ENCODE measurements at places on chromosomes 11 and 22.

DNA sequence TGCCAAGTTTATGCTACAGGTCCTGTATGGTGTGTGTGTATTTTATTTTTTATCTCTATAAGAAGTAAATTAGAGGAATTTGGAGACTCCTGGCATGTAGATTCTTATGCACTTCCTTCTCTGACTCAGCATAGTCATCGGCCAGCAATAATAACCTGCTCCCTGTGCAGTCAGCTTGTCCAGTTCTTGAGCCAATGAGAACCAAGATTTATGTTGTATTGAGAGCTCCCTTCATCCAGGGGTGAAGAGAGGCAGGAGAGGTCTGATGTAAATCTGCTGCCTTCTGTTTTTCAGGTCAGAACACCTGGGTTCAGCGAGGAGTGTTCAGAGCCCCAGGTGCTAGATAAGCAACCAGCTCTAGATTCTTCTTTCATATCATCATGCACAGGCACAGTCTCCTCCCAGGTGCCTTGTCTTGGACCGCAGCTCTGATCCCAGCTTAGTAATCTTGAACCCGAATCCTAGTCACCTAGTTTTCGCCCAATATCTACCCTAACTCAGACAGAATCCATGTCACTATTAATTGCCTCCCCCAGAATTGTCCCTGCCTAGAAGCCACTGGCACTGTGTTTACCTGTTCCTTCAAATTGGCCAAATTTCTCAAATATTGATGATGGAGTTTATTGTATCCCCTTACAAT is 328.2 kb upstream of the NCAM1 start:
- no peak for DNase-seq

GRCh38 chr11:130180491-130180890 is 20.9 kb downstream of the ST14 start:
- DNase-seq: no peak

GRCh38 chr11:65246506-65246905 is 15.3 kb upstream of the POLA2 start:
- no peak for DNase-seq

GRCh38 chr22:50684986-50685385 is 12.4 kb downstream of the SHANK3 start:
- DNase-seq: no peak

DNA sequence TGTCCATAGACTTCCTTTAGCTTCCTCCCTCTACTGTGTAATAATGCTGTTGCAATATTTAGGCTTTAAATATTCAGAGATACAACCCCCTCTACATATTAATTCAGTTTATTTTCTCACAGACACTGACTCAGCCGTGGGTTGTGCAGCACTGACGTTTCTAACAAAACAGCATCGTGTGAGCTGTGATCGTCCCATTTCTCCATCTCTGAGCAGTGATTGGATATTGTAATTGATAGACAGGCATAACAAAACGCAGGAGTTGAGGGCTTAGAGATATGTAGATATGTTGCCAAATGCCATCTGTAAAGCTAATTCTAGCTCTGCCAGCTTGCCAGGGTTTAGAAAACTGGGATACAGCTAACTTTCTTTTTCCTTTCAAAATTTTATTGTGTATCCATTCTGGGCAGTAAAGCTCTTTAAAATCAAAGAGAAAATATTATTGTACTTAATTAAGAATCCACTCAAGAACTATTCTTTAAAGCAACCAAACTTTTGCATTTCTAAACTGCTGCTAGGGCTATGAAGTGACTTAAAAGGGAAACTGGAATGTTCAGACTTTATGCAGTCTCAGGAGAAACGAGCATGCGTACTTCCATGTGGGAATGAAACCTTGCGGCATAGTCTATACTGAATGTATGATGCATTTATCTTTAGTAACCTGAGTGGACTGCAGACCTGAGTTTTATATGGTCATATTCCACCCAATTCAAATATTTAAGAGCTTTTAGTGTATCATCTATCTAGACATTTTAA is 22.7 kb downstream of the BTBD10 start:
- peak; percentile 3 for DNase-seq

DNA sequence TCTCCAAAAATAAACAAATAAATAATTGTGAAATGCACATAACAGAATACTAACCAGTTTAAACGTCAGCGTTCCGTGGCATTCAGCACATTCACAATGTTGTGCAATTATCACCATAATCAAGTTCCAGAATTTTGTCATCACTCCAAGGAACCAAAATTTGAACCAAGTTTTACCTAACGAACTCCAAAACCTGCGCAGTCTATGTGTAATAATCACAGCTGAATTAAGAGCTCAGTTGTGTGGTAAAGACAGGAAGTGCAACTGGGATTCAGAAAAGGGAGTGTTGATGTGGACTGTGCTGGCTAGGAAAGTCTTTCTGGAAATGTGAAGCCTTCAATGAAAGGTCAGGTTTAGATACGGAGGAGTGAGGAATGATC is 5.4 kb upstream of the MCAM start:
- DNase-seq: no peak

- no peak for DNase-seq
Measured at GRCh38 chr11:35190804-35191348, 51.9 kb downstream of the CD44 start.

GRCh38 chr11:79939111-79939510 is 498.3 kb upstream of the TENM4 start:
- DNase-seq: no peak

DNA sequence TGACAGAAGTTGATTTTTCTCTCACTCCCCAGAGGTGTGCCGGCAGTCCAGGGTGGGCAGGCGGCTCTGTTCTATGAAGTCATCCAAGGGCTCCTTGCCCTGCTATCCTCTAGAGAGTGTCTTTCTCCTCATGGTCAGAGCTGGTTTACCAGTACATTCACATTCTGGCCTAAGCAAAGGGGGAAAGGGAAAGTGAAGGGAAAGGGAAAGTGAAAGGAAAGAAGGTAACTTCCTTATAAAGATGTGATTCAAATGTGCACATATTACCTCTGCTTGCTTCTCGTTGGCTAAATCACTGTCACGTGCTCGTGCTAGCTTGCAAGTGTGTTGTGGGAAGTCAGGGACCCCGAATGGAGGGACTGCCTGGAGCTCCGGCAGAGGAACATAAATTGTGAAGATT is 2.9 kb upstream of the HTATIP2 start:
- DNase-seq: no peak

DNA sequence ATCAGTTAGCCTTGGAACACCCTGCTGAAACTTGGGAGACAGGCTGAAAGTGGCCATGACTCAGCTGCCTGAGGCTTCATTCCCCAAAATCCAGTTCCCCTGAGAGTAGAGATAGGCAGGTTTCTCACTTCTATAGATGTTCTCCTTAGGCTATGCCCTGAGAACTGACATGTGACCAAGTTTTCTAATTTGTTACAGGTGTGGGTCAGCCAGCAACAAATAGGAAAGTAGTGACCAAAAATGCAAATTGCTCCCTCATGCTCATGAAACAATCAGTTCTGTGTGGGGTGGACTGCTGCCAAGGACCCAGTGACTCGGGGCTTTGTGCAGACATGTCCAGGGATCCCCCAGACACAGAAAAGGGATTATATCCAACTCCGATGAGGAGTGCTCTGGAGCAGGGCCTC is 7.3 kb upstream of the CCDC15 start:
- no peak for DNase-seq

DNA sequence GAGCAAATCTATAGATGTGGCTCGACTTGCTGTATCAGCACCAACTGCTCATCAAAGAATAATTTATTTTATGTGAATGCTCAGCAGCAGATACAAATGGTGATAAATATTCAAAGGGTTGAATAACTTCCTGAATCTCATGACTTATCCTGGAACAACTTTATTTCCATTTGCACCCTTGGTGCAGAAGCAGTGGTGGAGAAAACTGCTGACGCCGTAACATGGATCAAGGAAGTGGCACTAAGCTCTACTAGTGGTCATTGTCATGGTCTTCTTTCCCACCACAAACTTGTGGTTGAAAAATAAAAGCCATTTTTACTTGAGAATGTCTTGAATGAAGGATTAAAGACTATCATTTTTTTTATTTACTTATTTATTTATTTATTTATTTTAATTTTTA is 14.6 kb downstream of the MARK2 start:
- no peak for DNase-seq

DNA sequence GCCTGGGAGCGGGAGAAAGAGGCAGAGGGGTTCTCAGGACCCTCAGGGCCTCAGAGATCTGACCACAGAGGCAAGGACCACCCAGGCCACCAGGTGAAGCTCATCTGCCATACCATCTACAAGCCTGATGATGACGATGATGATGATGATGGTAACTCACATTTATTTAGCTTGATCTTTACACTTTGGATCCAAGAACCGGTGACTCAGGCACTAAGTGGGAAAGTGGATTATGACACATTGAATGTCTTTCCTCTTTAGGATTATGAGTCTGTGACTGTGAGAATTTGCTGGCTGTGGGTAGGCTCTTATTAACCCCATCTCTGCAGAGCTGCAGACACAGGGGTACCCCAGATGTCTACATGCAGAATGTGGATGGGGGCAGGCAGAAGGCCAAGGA is 110.3 kb downstream of the DSCAML1 start:
- DNase-seq: no peak

GRCh38 chr11:134655189-134655989 is 243.3 kb upstream of the B3GAT1 start:
- DNase-seq: no peak

GRCh38 chr11:72100009-72100408 is 3.1 kb downstream of the LAMTOR1 start:
- DNase-seq: no peak

- DNase-seq: no peak
Measured at GRCh38 chr11:73810637-73811036, 23.0 kb downstream of the MRPL48 start.

GRCh38 chr11:130163346-130164220 is 4.0 kb downstream of the ST14 start:
- no peak for DNase-seq

GRCh38 chr22:50700387-50701075 is 27.9 kb downstream of the SHANK3 start:
- no peak for DNase-seq

DNA sequence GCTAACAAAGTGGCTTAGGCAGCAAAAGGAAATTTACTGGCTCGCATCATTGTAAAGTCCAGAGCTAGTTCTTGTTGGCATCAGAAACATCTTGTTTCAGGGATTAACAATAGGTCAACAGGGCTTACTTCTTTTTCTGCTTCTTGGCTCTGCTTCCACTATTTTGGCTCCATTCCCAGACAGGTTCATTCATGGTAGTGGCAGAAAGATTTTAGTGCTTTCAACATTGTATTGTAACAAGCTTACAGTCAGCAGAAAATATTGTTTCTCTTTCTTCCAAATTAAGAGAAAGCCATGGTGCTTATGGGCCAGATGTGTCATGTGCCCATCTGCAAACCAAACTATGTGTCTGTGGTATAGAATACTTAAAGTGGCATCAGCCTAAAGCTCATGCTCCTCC is 315.6 kb downstream of the RAB38 start:
- DNase-seq: no peak
